AG04450 (cell line): ENCODE measurements at places on chromosomes 3 and 15. TPM values are rescaled to one million over a fixed set of nuclear protein-coding genes. Genes with fewer than 3 reads are reported as not detected.

The HCLS1 gene
- 0.51 and 0.69 TPM in 2 replicates for polyA plus RNA-seq

- no peak for DNase-seq
These were observed 84.5 kb upstream of the STT3B start for GRCh38 chr3:31448035-31448881.

GRCh38 chr3:99579246-99579645 is 59.1 kb upstream of the COL8A1 start:
- DNase-seq = peak; percentile 29

DNA sequence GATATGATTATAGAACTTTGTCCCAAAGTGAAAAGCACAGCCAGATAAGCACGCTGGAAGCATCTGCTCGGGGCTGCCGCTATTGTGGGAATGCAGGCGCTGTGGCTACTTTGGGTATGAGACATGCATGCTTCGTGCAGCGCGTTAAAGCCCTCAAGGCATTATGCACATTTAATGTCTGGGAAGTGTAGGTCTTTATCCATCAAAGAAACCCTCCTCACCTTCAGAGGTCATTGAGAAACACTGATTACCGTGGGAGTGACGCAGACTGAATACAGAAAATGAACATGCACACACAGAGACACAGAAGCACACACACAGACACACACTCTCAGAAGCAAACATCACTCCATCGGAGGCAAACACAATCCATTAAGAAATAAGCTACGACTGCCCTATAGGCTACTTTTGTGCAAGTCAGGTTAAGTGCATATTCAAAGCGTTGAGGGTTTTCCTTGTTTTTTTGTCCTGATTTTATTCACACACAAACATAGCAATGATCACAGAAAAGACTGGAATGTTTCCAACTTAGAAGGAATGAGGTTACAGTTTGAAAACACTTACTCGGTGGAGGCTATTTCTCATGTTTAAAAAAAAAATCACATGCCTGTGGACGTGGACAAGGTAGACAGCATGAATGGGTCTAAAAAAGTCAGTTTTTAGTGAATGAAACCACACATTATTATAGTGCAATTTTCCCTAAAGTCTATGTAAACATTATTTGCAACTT is 68.5 kb downstream of the PLCH1 start:
- no peak for DNase-seq
